ENCODE measurements at places on chromosomes 3 and 15.

- DNase-seq: no peak
These were observed 966.1 kb downstream of the AGBL1 start for GRCh38 chr15:87045746-87046145.

- no peak for DNase-seq
These were observed 771.2 kb upstream of the ARRDC4 start for GRCh38 chr15:97189162-97189780.

DNA sequence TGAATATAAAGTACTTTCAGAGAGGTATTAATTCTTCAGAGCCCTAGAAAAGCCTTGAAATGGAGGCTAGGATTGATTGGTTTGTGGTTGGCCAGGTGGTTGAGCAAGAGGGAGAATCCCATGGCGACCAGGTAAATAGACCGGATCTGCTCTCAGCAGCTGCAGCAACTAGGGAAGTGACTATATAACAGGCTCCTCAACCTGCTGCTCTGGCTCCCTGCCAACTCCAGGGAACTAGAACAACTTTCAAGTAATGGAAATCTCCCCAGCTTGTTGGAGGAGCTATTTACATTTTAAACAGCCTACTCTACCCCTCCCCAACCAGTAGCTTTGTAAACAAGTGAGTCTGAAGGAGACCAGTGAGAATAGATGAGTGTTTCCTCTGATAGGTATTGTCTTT lies 121.8 kb upstream of the CADM2 start:
- DNase-seq: no peak

- no peak for DNase-seq
These were observed 104.7 kb downstream of the OSBPL10 start for GRCh38 chr3:31876331-31876730.

DNA sequence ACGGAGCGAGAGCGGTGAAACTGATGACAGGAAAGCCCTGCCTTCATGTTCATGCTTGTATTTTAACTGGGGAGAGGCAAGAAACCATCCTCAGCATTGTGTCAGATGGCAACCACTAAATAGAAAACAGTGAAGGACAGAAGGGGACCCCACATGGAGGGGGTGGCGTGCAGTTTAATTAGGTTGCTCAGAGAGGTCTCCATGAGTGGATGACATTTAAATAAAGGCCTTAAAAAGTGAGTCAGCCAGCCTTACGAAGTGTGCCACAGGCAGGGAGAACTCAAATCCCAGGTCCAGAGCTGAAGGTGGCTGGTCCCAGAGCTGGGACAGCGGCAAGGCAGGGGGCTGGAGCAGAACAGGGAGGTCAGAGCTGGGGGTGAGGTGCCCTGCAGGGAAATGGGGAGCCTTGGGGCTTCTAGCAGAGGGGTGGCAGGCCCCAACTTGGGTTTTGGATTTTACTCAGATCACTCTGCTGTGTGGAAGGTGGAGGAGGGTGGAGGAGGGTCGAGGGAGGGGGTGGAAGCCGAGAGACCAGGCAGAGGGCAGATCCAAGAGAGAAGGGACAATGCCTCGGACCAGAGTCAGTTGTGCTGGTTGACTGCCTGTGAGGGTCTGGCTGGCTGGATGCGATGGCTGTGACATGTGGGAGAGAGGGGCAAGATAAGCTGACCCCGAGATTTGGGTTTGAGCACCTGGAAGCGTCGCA lies 73.7 kb downstream of the KLF13 start:
- no peak for DNase-seq

DNA sequence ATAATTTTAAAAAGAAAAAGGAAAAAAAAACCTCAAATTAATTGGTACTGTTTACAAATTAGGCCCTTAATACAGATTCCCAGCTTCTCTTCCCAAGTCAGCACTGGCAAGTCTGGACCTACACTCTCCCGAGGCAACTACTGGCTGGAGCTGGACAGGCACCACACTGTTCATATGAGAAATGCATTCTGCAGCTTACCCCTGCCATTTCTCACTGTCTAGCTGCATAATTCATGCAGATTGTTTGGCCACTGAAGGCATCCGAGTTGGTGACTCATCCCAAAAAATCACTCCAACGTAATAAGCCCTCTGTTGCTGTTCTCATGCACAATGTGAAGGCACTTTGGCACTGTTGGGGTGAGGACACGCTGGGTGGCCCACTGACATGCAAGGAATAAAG lies 45.3 kb downstream of the ROPN1B start:
- no peak for DNase-seq

DNA sequence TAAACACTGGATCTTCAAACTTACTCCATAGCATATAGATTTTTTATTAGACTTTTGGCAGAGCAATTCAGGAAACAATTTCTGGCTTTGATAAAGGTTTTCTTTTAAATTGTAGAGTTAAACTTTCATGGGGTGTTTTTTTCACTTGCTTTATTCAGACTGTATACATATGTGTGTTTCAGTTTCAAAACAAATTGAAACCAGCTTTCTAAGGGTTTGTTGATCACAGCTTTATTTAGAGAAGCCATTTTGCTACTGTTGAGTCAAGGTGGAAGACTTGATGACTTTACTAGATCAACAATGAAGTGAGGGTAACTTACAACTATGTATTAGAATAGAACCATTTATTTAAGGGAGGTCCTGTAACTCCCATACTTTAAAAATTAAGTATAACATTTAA lies 6.2 kb downstream of the UBE2E1 start:
- no peak for DNase-seq

DNA sequence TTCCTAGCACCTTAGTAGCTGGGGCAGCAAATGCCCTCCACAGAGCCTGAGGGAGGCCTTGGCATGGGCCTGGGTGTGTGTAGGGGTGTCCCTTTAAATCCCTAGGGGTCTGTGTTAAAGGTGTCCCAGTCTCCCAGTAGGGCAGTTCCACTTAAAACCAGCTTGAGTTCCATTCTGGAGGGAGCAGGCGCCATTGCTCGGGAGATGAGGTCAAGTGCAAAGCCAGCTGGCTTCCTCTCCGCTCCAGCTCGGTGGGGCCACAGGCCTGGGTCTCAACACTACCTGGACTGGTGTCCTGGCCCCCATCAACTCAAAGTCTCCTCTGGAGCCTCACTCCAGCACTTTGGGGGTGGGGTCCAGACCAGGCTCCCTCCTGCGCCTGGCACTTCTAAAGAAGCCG lies 25.2 kb downstream of the FEM1B start:
- DNase-seq: no peak

DNA sequence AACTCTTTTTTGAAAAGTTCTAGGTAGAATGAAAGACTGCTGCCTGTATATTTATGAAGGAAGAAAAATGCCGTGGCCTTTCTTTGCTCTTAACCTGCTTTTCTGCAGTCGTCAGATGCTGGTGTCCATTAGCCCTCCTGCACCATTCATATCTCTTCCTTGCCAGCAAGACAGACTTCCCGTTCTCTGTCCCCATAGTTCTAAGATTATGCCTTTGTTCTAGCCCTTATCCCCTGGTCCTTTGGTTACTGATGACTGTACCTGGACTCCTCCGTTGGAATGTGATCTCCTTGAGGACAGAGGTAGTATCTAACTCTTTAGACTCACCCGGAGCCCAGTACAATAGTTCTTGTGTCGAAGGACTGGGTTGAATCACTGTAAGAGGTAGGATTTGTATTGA lies 16.8 kb downstream of the ABHD17C start:
- no peak for DNase-seq

- DNase-seq: no peak
These were observed 209.3 kb upstream of the FEZF2 start for GRCh38 chr3:62582495-62583172.

DNA sequence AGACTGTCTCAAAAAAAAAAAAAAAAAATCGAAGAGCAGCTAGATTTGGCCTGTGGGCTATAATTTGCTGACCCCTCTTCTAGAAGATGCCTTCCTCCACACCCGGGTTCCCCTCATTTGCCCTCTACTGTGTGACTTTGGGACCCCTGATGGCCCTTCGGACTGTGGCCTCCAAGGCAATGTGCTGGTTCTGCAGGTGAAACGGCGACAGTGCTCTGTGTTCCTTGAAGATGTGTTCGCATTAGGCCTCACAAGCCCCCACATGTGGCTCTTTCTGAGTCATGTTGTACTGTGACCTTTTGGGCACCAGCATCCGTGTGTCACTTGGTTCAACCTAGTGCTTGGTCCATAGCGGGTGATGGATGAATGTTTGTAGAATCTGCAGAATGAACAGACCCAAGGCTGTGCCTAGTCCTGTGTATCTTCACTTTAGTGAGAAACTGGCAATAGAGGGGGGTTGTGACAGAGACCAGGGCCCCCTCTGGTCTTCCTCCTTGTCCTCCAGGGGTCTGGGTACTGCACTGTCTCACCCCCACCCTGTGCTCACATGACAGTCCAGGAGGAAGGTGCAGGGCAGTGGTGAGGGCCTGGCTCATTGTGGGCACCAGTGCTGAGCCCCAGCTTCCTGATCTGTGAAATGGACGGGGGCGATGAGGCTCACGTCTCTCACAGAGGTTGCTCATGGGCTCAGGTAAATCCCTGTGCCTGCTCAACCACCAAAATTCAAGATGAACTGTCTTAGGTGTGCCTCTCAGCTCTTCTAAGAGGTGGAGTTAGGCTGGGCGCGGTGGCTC lies 22.7 kb downstream of the GOLGA6L2 start:
- no peak for DNase-seq

DNA sequence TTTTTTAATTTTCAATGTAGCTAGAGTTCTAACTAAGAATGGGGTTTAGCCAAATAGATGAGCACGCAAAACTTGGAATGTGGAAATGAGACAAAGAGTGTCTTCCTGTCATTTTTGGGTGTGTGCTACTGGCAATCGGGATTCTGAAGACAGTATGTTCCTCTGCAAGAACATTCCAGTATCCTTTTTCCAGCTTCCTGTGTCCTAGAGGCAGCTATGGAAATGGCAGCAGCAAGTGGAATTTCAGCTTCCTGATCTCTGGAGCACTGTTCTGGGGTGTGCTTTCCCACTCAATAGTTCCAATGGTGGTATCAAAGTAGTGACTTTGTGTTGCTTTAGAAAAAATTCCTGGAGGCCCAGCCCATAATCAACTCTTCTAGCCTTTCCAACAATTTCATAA lies 642.9 kb upstream of the KCNMB2 start:
- no peak for DNase-seq

GRCh38 chr3:194856296-194856695 lies 170.6 kb downstream of the FAM43A start:
- DNase-seq: no peak

DNA sequence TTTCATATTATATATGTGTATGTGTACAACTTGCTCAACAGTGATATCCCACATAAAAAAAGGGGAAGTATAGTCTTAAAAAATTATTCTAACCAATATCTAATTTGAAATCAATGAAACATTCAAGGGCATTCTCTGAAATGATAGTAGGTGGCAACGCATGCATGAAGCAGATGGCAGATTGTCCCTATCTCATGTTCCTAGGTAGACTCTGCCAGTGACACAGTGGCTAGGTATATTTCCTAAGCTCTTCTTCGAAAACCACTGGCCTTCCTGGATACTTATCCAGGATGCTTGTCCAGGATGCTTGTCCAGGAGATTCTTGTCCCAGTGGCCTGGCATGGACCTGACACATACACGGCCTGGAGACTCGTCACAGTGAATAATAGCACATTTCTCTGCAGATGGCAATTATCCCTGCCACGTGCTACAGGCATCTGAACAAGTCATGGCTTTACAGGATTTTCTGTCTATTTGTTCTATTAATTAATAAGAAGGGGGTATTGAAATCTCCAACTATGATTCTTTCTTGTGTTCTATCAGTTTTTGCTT lies 54.9 kb downstream of the OCA2 start:
- DNase-seq: no peak

GRCh38 chr15:48422401-48422800 lies 91.2 kb downstream of the DUT start:
- DNase-seq: no peak

DNA sequence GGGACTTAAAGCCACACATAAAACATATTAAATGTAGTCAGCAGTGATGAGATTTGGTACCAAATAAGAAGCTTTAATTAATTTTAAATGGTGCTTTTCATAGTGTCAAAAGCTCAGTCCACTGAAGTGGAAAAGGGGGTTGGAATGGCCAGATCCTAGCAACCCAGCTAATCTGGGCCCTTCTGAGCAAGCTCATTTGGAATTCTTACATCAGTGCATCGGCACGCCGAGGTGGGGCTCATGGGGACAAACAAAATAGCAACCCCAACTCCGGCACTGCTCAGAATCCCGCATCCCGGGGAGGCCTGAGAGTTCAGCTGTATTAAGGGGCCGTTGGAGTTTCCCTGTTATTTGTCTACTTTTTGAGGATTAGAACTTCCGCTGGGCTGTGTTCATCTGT lies 526.4 kb downstream of the SOX2 start:
- no peak for DNase-seq

- DNase-seq: no peak
These were observed 9.1 kb downstream of the HDC start for GRCh38 chr15:50256188-50257041.

DNA sequence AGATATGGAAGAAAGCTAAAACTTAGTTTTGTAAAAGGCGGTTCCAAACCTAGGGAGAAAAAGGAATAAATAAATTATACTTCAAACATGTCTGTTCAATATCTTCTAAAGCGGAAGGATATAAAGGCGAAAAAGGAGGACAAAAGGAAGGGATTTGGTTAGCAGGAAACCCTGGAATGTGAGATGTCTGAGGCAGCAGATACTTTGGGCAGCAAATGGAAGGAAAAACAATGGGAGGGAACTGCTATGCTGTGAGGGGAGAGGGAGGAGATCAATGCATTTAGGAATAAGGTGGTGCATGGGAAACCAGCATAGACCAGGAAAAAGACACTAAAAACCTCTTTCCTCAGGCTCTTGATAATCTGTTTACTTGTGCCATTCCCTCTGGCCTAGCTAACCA lies 120.8 kb downstream of the DNAH12 start:
- no peak for DNase-seq

DNA sequence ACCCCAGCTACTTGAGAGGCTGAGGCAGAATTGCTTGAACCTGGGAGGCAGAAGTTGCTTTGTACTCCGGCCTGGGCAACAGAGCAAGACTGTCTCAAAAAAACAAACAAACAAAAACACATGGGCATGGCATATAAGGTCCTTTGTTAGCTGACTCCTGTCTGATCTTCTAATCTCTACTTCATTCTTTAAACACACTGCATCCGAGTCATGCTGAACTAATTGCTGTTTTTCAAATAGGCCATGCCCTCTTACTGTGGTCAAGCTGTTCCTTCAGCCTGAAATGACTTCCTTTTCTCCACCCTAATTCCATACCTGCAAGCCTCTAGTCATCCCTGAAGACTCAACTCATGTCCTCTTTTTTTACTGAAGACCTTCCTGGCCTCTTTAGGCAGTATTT lies 22.3 kb upstream of the SLMAP start:
- no peak for DNase-seq

GRCh38 chr3:63875510-63875909 lies 11.8 kb downstream of the ATXN7 start:
- no peak for DNase-seq

- DNase-seq: no peak
These were observed 313.2 kb downstream of the POLQ start for GRCh38 chr3:121232309-121233225.
